ENCODE measurements at places on chromosomes 12 and 14.

GRCh38 chr12:39499296-39499695 is 56.4 kb upstream of the KIF21A start:
- DNase-seq, result no peak

DNA sequence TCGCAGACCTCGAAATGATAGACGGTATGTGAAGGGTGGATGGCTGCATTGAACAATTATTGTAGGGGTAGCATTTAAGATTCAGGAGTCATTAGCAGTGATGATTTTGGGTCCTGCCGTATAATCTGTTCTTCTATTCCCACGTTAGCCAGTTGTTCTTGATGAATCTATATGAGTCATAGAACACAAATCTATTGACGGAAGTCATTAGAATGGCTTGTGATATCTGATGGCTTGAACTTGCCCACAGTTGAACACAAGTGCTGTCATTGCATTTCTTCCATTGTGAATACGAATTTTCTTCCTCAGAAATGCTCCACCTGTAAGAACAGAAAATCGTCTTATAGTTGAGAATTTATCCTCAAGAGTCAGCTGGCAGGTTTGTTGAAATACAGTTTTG is 1.9 kb downstream of the SRSF5 start:
- DNase-seq, result no peak

- DNase-seq, result no peak
These were observed 91.3 kb downstream of the KCNA5 start for GRCh38 chr12:5134861-5135525.

- DNase-seq, result no peak
These were observed 362.8 kb upstream of the TBX3 start for GRCh38 chr12:115046805-115047204.

DNA sequence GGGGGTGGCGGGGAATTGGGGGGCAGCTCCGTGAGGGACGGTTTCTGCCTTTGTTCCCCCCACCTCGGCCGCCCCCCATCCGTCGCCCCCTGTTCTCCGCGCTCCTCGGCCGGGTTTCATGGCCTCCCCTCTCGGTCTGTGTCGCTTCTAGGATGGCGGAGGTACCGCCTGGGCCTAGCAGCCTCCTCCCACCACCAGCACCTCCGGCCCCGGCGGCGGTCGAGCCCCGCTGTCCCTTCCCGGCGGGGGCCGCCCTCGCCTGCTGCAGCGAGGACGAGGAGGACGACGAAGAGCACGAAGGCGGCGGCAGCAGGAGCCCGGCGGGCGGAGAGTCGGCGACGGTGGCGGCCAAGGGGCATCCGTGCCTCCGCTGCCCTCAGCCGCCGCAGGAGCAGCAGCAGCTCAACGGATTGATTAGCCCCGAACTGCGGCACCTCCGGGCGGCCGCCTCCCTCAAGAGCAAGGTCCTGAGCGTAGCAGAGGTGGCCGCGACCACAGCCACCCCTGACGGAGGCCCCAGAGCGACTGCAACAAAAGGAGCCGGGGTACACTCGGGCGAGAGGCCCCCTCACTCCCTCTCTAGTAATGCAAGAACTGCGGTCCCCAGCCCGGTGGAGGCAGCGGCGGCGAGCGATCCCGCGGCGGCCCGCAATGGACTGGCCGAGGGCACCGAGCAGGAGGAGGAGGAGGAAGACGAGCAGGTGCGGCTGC is 575 bp downstream of the NAA30 start:
- peak; percentile 46 for DNase-seq

GRCh38 chr14:59926534-59926933 is 6.6 kb downstream of the LRRC9 start:
- no peak for DNase-seq

DNA sequence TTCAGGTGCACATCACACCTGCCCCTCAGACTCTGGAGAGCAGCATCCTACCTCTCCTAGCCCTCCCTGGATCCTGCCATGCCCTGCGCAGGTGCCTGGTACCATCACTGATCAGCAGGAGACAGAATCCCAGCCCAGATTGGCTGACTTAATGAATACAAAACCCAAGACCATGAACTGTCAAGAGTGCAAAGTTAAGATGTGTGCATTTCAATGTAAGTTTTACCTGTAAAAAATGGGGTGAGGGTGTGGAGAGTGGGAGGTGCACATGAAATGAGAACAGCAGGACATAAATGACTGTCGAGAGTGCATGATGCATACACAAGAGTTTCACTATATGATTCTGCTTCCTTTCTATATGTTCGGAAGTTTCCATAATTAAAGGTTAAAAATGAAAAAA is 57.9 kb upstream of the GPR68 start:
- DNase-seq, result no peak

GRCh38 chr12:8057839-8058238 is 8.3 kb downstream of the C3AR1 start:
- no peak for DNase-seq

DNA sequence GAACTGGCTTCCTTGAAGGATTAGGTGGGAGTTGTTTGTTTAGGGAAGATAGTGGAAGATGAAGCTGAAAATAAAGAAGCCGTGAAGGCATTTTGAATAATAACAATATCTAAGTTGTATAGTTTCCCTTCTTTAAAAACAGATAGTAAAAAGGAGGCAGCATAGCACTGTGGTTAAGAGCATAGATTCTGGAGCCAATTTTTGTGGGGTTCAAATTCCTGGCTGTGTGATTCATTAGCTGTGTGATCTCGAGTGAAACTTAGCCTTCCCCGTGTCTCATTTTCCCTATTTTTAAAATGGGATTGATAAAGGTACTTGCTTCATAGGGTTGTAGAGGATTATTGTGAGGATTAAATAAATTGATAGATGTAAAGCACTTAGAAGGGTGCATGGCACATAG is 104.5 kb downstream of the MYRFL start:
- no peak for DNase-seq

DNA sequence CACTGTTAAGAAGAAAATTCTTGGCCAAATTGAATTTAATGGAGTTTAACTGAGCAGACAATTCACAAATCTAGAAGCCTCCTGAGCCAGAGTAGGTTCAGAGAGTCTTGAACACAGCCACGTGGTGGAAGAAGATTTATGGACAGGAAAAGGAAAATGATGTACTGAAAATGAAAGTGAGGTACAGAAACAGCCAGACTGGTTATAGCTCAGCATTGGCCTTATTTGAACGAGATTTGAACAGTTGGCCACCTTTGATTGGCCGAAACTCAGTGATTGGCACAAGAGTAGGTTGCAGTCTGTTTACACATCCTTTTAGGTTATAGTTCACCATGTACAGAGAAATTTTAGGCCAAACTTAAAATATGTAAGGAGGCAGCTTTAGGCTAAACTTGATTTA is 9.9 kb downstream of the OAS2 start:
- DNase-seq, result no peak

DNA sequence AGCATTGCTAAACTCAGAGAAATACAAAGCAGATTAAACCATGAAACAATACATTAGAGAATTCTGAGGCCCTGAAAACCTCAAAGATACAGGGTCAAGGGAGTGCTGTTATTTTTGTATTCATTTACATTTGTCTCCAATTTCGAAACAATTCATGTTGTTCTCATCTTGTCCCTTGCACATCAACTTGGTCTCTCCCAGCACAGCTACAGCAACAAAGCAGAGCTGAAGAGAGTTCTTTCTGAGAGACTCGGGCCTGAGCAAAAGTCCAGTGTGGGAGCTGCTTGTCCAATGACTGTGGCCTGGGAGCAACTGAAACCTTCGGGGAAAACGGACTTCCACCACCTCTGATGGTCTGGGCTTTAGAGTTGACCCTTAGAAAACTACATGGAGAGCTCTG is 79.4 kb upstream of the CDKN3 start:
- DNase-seq, result no peak

- DNase-seq, result peak; percentile 60
These were observed 6.7 kb downstream of the HDAC7 start for GRCh38 chr12:47812797-47813510.

DNA sequence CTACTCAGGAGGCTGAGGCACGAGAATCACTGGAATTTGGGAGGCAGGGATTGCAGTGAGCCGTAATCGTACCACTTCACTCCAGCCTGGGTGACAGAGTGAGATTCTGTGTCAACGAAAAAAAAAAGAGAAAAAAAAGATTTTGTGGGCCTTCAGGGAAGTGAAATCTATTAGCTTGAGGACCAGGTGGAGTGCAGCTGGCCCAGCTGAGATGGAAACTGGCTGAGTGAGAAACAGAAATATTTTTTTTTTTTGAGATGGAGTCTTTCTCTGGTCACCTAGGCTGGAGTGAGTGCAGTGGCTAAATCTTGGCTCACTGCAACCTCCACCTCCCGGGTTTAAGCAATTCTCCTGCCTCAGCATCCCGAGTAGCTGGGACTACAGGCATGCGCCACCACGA is 2.3 kb upstream of the CLEC4C start:
- no peak for DNase-seq

DNA sequence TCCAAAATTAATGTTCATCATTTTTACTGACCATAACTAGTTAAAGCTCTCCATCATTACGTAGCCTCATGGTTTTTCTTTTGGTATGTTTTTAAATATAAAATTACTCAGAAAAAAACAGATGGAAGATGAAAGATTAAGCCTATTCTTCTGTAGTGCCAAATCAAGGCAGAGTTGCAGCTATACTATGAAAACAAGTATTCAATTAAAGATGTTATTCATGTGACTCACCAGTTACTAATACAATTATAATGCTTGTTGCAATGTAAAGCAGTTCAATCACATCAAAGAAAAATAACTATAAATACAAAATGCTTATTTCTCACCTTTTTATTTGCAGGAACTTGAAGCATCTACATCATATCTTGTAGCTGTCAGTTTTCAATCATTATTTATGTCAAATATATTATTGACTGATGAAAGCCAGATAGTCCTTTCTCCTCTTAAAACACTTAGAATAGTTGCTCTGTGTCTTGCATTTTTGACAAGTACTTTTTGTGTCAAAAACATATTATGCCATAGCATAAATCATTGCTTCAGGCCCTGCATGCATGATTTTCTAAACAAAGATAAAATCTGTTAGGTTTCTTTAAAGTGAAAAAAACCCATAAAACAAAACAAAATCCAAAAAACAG is 36.0 kb upstream of the TRHDE start:
- no peak for DNase-seq

- no peak for DNase-seq
These were observed 100.7 kb downstream of the VCPKMT start for GRCh38 chr14:50015716-50016115.

GRCh38 chr12:63917864-63918799 is 73.6 kb downstream of the SRGAP1 start:
- no peak for DNase-seq

- DNase-seq, result no peak
These were observed 26.1 kb downstream of the PTHLH start for GRCh38 chr12:27946421-27946820.

GRCh38 chr12:51087818-51088217 is 4.4 kb upstream of the CSRNP2 start:
- DNase-seq, result no peak
